ENCODE measurements at places on chromosomes 7 and 10. TPM values are rescaled to one million over a fixed set of nuclear protein-coding genes. Genes with fewer than 3 reads are reported as not detected.

- DNase-seq, result no peak
Measured at GRCh38 chr10:117640406-117640805, 97.9 kb downstream of the EMX2 start.

DNA sequence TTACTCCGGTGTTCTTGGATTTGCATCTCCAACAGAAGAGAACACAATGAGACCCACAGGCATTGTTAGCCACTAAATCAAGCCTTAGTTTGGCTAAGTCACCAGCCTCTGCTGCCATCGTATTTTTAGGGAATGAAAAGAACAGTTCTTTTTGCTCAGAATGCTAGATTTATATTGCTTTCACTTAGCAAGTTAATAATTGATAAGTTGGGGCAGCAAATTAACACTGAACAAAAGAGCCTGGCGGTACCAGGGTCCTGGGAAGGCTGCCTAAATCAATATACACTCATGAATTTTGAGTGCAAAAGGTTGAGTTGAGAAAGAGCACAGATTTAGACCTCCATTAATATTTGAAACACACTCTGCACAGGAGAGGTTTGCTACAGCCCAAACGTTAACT, 767.7 kb downstream of the TYW1 start:
- no peak for DNase-seq

ADCYAP1R1 gene
- 0.75 TPM for polyA plus RNA-seq

DNA sequence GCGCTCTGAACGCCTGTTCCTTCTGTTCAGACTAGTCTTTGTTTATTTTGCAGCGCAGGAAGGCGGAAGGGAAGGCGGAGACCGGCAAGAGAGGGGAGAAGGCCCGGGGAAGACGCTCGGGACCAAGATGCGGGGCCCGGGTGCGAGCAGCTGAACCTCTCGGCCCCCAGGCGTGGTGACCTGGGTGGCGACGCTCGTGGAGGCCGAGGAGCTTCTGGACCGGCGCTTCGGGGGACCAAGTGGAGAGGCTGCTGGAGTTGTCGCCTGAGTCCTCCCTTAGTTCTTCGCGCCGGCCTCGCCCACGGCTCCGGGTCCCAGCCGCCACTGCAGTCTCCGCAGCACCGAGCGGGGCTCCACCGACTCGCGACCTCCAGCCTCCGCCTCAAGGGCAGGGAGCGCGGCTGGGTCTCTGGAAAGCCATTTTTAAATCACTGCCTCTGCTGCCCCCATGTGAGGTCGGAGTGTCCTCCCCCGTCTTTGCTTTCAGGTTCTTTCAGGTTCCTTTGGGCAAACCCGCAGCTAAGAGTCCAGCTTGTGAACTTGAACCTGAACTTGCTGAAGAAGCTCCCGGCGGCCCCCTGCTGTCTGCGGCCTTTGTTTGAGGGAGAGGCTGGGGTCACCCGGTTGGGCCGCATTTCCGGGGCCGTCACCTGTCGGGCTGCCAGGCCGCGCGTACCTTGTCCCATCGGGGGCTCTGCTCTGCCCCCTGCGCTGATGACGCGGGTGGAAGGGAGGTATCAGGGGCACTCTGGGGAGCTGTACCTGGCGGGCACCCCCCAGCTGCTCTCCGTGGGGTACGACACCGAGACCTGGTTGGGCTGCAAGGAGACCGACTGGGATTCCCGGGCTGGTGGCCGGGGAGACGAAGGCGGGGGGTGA, 136.0 kb downstream of the KIF20B start:
- DNase-seq, result peak; percentile 33

- DNase-seq, result peak; percentile 17
Measured at GRCh38 chr7:146922782-146923181, 806.2 kb downstream of the CNTNAP2 start.

DNA sequence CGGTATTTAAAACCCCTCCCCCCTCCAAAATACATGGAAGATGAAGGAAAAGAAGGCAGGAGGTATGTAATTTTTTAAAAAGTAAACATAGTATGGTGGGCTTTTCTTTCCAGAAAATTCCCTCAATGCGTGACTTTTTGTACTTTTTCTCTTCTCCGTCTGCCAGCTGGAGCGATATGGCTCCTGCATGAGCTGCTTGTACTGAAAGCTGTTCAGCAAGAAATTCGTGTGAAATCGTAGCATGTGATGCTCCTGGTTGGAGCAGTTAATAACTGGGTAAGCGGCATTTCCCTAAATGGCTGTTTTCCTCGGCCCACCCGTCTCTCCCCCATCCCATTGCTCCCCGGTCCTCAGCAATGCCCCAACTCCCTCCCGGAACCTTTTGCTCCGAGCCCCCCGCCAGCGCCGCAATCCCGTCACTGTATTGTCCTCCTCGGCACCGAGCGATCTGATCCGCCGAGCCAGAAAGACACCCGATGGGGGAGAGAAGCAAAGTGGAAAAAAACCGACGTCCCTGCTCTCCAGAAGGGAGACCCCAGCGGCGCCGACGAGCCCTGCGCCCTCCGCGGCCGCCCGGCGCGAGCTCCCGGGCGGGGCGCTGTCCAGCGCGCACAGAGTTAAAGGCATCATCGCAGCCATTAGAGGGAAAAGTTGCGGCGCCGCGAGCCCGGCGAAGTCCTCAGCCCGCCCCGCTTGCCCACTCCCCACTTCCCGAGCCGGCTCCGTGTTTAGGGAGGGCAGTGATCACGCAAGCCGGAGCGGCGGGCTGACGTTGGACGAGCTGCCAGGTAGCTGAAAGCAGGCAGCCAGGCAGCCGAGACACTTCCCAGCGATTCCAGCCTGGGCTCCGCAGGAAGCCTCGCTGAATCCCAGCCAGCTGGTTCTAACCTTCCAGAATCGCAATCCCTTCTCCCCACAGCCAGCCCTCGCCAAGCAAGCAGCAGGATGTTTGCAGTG, at the start of gene VSTM2A:
TSS of gene VSTM2A (plus strand) at position 707 of the 957 bp plus-strand sequence. CDS start 356 bp downstream, outside the sequence.
- DNase-seq, result peak; percentile 58

PRSS37 gene
- polyA plus RNA-seq, result 0.81 TPM

DNA sequence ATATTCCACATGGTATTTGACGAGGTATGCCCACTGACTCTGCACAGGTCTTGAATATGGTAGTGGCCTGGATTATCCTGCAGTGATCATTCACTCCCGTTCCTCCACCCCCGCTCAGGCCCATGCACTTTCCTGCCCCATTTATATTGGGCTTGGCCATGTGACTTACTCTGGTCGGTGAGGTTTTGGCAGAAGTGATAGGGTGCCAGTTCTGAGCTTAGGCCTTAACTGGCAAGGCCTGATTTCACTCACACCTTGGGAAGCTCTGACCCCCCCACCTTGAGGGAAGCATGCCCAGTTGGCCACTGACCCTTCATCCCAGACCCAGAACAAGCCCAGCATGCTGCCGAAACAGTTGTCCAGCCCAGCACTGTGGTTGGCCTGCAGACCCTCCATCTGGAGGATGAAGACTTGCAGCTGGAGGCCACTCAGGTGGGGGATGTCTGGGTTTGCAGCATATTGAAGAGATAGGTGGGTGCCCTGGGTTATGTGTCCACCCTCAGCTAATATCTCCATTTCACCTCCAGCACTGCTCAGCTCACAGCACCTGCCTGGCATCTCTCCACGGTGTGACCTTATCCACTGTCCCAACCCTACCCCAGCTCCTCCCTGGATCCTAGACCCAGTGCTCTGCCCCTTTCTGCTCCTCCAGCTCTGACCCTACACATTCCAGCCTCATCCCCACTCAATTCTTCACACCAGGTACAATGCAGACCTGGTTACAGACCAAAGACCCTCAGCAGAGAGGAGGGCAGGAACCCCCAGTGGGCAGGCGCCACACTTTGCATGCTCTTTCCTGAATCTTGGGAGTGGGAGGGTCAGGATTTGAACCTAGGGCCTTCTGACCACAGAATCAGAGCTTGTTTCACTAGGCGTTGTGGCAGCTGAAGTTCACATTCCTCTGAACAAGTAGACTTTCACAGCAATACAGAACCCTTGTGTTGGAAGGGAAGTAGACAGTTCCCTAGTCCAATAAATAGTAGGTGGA, 138.1 kb upstream of the CHST15 start:
- DNase-seq, result no peak

GRCh38 chr7:158633055-158633956, 45.7 kb upstream of the PTPRN2 start:
- no peak for DNase-seq

CDNF gene
- polyA plus RNA-seq, result 5.1 TPM

GRCh38 chr7:25409897-25410636, 181.8 kb upstream of the NPVF start:
- no peak for DNase-seq

AQP1 gene
- 206 TPM for polyA plus RNA-seq

CYP3A4 gene
- 0.49 TPM for polyA plus RNA-seq

GRCh38 chr7:31979690-31980330, 90.4 kb downstream of the PDE1C start:
- DNase-seq, result no peak

PON1 gene
- 0.50 TPM for polyA plus RNA-seq
